Stimulated activated CD4-positive, alpha-beta T cell treated with anti-CD3 and anti-CD28 coated beads, Interleukin-2, amount 100 ng/mL, for 24 hours (primary cell): ENCODE measurements at places on chromosomes 6 and 20.

DNA sequence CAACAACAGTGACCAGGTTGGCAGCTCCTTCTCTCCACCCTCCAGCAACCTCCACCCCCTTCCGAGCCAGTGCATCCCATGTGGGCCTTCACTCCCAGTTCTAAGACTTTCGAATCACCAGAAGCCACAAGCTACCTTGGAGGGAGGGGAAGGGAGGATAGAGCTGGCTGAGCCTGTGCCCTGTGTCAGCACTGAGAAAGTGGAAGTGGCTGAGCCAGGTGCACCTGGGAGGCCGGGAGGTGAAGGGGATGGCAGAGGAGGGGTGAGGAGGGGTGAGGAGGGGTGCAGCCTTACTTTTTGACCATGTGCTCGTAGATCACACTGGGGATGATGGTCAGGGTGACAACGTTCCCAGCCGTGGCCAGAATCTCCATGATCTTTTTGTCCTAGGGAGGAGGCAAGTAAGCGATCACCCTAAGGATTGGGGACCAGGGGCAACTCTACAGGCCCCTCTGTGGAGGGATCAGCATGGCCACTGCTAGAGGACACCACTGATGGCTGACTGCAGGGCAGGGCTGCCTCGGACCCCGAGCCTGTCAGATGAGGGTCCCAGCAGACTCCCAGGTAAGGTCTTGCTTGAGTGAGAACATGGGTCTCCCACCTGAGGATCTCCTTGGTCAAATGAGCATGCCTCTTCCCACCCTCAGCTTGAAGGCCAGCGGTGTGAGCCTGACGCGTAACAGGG, 18.3 kb downstream of the SDCBP2 start:
- DNase-seq, result no peak

DNA sequence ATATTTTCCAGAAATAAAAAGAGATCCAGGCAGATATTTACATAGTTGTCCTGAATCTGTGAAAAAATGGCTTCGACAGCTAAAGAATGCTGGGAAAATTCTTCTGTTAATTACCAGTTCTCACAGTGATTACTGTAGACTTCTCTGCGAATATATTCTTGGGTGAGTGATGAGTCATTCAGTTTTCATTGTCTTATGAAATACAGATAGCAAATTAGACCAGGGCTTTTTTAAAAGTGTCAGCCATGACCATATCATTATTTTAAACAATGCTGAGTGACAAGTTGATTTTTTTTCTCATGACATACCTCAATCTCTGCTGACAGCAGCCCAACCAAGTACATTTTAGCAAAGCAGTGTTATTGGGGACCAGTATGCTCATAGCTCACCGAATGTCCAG, 32.8 kb downstream of the TSPYL4 start:
- no peak for DNase-seq

- DNase-seq, result no peak
Measured at GRCh38 chr6:31354864-31355582, 2.0 kb downstream of the HLA-B start.

GRCh38 chr20:53163486-53163885, 191.3 kb downstream of the TSHZ2 start:
- no peak for DNase-seq

DNA sequence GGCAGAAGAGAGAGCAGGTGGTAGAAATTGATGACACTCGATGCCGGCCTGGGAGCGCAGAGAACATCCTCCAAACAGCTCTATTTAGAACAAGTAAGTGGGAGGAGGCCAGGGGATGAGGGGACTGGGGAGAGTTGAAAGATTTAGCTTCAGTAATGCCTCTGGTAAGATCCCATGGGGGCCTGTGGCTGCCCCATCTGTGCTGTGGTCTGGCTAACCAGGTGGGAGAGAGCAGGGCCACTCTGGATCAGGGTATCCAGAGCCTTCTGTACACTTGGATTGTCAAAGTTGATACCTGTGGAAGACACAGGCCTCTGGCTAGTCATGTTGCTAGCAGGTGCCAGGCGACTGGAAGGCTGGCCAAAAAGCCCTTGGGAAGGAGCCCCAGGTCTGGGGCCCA, 27.6 kb downstream of the NCOA5 start:
- DNase-seq, result no peak

GRCh38 chr6:37696841-37697662, 631 bp downstream of the MDGA1 start:
- peak; percentile 60 for DNase-seq

DNA sequence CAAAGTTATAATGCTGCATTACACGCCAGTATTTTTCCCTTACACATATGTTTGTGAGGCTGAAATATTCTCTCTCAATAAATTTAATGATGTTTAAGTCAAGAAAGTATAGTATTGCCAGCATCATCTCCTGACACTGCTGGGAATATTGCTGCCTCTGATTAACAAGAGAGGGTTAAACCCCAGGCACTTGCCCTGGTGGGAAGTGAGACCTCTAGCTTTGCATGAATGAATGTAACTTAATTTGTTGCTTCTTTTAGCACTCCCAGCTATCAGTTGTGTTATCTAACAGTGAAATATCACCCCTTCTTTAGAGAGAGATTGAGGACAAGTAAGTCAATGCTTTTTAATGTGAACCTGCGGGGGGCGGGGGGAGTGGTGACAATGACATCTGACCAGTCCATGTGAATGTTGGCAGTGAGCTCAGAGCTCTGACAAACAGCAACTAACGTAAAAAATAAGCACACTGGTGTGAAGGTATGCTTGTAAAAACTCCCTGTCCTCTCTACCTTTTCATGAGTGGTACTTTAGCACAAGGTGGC, 9.8 kb downstream of the FOXA2 start:
- no peak for DNase-seq

- no peak for DNase-seq
Measured at GRCh38 chr6:29870104-29870503, 42.5 kb downstream of the HLA-G start.

DNA sequence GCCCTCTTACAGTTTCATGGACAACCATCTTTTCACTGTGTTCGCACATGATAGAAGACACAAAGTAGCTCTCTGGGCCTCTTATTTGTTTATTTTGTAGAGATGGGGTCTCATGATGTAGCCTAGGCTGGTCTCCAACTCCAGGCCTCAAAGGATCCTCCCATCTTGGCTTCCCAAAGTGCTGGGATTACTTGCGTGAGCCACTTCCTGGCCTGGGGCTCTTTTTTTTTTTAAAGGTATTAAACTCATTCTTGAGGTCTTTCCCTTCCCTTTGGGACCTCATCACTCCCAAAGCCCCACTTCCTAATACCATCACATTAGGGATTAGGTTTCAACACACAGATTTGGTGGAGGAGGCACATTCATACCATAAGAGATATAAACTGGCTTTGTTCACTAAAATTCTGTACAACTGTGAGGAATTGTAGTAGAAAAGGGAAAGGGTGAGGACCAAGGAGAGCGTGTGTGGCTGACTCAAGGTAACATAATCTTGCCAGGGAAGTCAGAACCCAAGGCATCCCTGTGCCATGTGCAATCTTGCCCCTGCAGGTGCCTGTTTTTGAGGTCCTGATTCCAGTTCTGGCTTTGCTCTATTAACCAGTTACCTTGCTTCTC, 45.5 kb downstream of the EIF2S2 start:
- no peak for DNase-seq

- no peak for DNase-seq
Measured at GRCh38 chr6:30981942-30982772, 1.4 kb upstream of the MUC21 start.

DNA sequence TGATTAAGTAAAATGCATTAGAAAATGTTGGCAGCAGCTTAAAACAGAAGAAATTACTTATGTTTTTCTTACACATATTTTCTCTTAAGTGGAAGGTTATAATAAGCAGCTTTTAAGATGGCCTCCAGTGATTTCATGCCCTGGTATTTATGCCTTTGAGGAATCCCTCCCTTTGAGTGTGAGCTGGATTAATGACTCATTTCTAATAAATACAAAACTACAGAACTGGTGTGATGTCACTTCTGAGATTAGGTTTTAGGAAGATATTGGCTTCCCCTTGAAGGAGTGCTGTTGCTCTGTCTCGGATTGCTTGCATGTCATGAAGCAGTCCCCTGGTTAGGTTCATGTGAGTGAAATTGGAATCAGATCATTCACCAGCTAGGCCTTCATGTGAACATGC, 143.2 kb upstream of the EPHA7 start:
- DNase-seq, result no peak

GRCh38 chr20:41078329-41078728, 49.7 kb downstream of the TOP1 start:
- DNase-seq, result no peak

- peak; percentile 73 for DNase-seq
Measured at GRCh38 chr6:42021847-42022754, 28.2 kb upstream of the TAF8 start.

GRCh38 chr6:84788689-84789088, 24.3 kb upstream of the TBX18 start:
- DNase-seq, result no peak

- no peak for DNase-seq
Measured at GRCh38 chr6:29696147-29697125, 15.5 kb upstream of the ZFP57 start.

DNA sequence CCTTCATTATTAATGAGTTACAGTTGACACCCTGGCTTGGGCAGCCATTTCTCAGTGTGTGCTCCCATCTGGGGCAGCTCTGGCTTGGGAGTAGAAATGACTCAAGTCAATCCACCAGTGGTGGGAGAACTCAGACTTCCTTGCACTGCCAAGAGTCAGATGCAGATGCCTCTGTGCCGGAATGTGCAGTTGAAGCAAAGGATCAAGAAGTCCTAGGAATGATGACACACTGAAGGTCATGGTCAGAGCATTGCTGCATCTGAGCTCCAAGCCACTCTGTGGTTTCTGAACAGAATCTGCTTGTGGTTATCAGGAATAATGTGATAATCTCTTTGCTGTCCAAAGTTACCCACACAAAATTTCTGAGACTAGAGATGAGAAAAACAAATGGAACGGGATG, 19.5 kb upstream of the PAX1 start:
- DNase-seq, result no peak

DNA sequence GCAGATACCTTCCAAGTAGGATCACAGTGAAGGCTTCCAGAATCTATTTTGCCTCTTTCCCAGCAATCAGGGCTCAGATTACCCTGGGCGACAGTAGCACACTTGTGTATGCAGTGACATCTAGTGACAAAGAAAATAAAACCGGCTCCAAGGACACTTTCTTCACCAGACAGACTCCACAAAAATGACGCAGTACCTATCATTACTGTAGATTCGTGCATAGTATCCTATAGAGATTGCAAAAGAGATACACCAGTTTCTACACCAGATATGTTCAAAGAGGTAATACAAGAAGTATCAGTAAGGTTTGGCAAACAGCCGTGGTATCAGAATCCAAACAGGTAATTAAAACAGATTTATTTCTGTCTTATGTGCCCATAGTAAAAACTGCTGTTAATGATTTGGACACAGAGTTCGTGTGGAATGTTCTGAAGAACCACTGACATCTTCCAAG, 600.4 kb upstream of the JAG1 start:
- no peak for DNase-seq

DNA sequence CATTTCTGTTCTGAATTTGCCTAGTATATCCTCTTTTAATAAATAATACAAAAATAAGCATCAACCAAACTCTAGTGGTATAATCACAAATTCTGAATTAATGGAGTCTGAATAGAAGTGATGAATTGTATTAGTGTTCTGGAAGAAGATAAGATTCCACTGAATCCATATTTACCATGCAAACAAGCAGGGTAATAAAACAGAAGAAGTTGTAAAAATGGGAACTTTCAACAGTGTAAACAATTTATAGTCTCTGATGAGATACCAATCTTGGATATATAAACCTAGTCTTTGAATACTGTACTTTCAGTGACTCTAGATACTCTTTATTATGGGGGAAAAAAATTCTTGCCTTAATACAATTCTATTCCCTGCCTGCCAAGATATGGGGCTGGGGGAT, 197.6 kb downstream of the KHDC1L start:
- DNase-seq, result no peak
